ENCODE measurements at places on chromosomes 2 and 18.

DNA sequence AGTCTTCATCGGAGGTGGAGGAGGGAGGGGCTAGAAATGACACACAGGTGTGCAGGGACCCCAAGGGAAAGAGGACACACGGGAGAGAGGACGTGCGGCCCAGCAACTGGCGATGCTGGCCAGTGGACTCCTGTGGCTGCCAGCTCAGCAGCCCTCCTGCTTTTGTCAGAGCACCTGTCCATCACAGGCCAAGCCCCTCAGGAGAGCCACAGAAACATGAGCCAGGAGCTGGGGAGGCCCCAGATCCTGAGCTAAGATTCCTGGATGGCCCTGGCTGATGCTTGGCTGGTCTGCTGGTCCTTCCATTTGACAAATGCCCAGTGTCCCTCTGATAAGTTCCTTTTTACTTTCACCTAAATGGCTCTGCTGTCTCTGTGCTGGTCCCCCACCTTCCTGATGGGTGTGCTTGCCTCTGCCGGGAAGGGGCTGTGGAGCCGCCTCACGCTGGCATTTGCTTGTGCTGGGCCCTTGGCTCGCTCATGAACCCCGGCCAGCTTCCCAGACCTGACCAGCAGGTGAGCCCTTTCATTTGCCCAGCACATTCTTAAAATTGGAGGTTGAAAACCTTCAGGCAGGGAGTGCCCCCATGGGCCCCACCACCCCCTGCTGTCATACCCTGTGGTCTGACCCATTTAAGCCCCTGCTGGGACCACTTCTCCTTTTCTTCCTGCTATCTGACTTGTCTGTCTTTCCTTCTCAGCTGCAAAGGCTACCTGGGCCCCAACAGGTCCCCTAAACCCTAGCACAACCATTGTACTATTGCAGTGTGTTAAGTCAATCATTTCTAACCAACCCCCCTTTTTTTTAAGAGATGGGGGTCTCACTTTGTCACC, 37.3 kb downstream of the CYP27C1 start:
- no peak for DNase-seq

GRCh38 chr18:79229431-79229830, 160.2 kb downstream of the ATP9B start:
- no peak for DNase-seq

DNA sequence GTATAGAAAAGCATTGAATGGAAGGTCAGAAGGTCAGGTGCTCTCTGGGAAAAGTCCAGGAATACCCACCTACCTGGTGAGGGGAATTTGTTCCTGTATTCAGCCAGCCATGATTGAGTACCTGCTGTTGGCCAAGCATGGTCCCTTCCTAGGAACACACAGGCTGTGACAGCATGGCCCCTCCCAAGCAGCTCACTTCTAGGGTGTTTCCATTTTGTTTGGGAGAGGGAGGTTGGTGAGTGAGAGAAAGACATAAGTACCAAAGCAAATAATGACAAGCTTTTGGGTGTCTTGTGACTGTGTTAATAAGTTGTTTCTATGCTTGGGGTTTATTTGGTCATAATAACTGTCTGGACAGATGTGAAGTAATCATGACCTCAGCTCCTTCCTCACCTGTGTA, 46.3 kb downstream of the CABLES1 start:
- no peak for DNase-seq

DNA sequence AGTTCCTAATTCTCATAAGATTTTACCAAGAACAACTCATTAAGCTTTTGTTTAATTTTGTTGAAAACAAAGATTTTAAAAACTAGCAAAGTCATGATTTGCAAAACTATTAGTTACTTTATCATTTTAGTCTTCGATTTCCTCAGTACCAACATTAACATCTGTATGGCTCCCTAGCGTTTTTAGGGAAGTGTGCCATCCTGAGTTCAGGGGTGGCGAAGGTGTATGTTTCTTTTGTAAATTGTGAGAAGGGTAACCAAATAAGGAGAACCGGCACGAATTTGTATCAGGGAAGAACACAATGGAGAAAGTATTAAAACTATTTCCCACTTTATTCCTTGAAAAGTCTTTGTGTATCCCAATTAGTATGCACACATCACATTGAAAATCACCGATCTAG, 419.9 kb downstream of the DSC3 start:
- no peak for DNase-seq

DNA sequence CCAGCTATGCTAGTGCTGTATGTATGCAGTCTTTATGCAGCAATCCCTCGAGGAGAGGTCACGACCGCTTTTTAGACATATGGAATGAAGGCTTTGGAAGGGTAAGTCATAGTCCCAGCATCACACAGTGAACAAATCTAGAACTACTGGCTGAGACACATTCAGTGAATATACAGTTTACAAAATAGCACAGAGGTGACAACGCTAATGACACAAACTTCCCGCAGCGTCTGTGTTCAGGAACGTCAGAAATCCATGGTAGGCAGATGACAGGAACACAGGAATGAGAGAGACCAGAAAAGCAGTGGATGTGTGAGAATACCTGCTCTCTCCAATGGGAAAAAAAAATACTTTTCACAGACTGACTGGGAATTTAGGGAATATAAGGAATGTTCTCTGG, 29.6 kb downstream of the CABYR start:
- DNase-seq: no peak

DNA sequence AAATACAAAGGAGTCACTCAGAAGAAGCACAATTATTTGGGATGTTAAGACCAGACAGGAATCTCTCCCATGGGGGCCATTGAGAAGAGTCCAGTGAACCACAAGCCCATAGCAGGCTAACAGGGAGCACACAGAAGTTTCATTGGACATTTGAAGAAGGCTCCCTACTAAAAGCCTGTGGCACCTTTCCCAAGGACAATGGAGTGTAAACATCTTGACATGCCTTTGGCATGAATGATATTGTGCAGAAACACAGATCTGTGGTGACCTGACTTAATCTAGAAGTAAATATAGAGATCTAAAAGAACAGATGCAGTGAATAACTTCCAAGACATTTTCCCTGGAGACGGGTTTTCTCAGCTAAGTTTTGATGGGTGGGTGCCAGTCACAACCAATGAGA, 221.5 kb downstream of the EPHA4 start:
- no peak for DNase-seq

- DNase-seq: no peak
Observed at GRCh38 chr2:215946586-215946985, 66.8 kb downstream of the MREG start.

GRCh38 chr18:12474146-12474545, 66.4 kb downstream of the PRELID3A start:
- DNase-seq: no peak

DNA sequence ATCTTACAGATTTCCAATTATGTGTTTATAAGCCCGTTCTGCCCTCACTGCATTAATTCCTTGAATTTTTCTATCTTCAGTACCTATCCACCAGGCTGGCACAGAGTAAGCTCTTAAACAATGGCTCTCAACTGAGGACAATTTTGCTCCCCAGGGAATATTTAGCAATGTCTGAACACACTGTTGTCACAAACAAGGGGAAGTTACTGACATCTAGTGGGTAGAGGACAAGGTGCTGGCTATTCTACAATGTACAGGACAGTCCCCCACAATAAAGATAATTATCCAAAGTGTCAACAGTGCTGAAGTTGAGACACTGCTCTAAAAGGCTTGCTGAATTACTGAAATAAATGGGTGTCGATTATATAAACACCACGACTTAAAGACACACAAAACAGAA, 5.0 kb downstream of the NDUFS1 start:
- no peak for DNase-seq

- DNase-seq: no peak
Observed at GRCh38 chr2:7420530-7420929, 503.3 kb downstream of the RNF144A start.

All from activated CD4-positive, alpha-beta T cell treated with anti-CD3 and anti-CD28 coated beads, Interleukin-2, amount 50 U/mL, for 48 hours (primary cell).